ENCODE measurements at places on chromosomes 12 and 14. TPM values are rescaled to one million over a fixed set of nuclear protein-coding genes. Genes with fewer than 3 reads are reported as not detected.

GRCh38 chr12:39752482-39753137, 133.0 kb upstream of the ABCD2 start:
- no peak for DNase-seq

DNA sequence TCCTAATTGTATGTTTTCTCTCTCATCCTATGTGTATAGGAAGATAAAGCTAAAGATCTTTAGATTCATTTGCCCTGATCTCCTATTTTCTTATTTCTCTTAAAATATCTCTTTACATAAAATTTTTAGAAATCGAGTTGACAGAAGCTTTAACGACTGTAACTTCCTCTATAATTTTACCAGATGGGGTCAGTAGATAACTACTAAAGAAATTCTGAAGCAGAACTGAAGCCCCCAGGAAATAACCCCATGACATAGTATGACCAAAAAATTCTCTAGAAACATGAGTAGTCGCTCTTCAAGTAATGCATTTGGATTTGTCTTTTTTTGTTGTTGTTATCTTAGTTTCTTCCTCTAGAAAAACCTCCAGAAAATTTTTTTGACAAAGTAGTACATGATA, 288.0 kb downstream of the ERC1 start:
- DNase-seq: no peak

- DNase-seq: no peak
Observed at GRCh38 chr14:58643366-58643765, 5.6 kb downstream of the DACT1 start.

- DNase-seq: no peak
Observed at GRCh38 chr12:56632701-56633467, 2.8 kb upstream of the BAZ2A start.

PRMT5 gene
- total RNA-seq: 56.8 TPM

REC8 gene
- total RNA-seq: 61.0 TPM

Measured in activated CD4-positive, alpha-beta T cell treated with anti-CD3 and anti-CD28 coated beads, Interleukin-2, amount 10 ng/mL, durations not matched to agents 7 days and 5 days (primary cell).